Thoracic aorta endothelial cell (primary cell): ENCODE measurements at places on chromosomes 13 and 19. TPM values are rescaled to one million over a fixed set of nuclear protein-coding genes. Genes with fewer than 3 reads are reported as not detected.

Gene SIGLEC7
- total RNA-seq, result not detected in 2 replicates

Gene ZNF71
- total RNA-seq, result 7.8 and 8.9 TPM in 2 replicates

Gene FFAR3
- not detected in 2 replicates for total RNA-seq

Gene LCP1
- 0.07 and 0.27 TPM in 2 replicates for total RNA-seq

Gene OR10H4
- not detected in 2 replicates for total RNA-seq

Gene ZNF486
- total RNA-seq, result 7.8 and 9.0 TPM in 2 replicates

Gene COX7A1
- total RNA-seq, result 2.4 and 4.5 TPM in 2 replicates

Gene OR2Z1
- not detected in 2 replicates for total RNA-seq

Gene KRTDAP
- not detected in 2 replicates for total RNA-seq

Gene MYO9B
- total RNA-seq, result 88.3 and 94.1 TPM in 2 replicates

Gene NKPD1
- total RNA-seq, result under 0.01 and 0.22 TPM in 2 replicates

Gene PABPC3
- total RNA-seq, result 0.22 and 0.27 TPM in 2 replicates

Gene OPA3
- 10.4 and 14.6 TPM in 2 replicates for total RNA-seq

Gene PALM3
- 0.22 TPM in 1 of 2 replicates, not detected in the other for total RNA-seq

Gene PLA2G4C
- 22.7 and 48.9 TPM in 2 replicates for total RNA-seq

Gene GRIK5
- total RNA-seq, result 0.27 and 5.8 TPM in 2 replicates

Gene SHISA7
- total RNA-seq, result not detected in 2 replicates

Gene ACP7
- 0.07 and 0.27 TPM in 2 replicates for total RNA-seq

Gene IFNL4
- not detected in 2 replicates for total RNA-seq

Gene CCDC169
- total RNA-seq, result 4.9 and 6.8 TPM in 2 replicates

Gene APBA3
- total RNA-seq, result 17.7 and 18.6 TPM in 2 replicates

Gene POSTN
- total RNA-seq, result 18.7 and 291 TPM in 2 replicates

Gene NCCRP1
- not detected in 2 replicates for total RNA-seq

Gene CD33
- total RNA-seq, result not detected in 2 replicates

Gene PSG11
- not detected in 2 replicates for total RNA-seq

Gene LGALS4
- 0.13 TPM in 1 of 2 replicates, not detected in the other for total RNA-seq

Gene DIRAS1
- 0.13 and 0.14 TPM in 2 replicates for total RNA-seq

Gene C1QTNF9B
- total RNA-seq, result not detected in 2 replicates

Gene NLRP5
- total RNA-seq, result not detected in 2 replicates

Gene CD70
- total RNA-seq, result not detected in 2 replicates

Gene LRRC25
- total RNA-seq, result not detected in 2 replicates

Gene PRRG2
- total RNA-seq, result 1.9 and 3.1 TPM in 2 replicates

Gene LILRB4
- total RNA-seq, result not detected in 2 replicates

Gene VWA8
- 23.8 and 25.2 TPM in 2 replicates for total RNA-seq

Gene LRP3
- total RNA-seq, result 10.5 and 20.5 TPM in 2 replicates

Gene DCLK1
- total RNA-seq, result 3.5 and 8.5 TPM in 2 replicates

Gene JAK3
- 1.7 and 1.9 TPM in 2 replicates for total RNA-seq

Gene AP1M2
- not detected in 2 replicates for total RNA-seq

Gene PLEKHF1
- 6.6 and 12.3 TPM in 2 replicates for total RNA-seq

Gene FGF21
- not detected in 2 replicates for total RNA-seq
